ENCODE measurements at places on chromosomes 7 and 10. TPM values are rescaled to one million over a fixed set of nuclear protein-coding genes. Genes with fewer than 3 reads are reported as not detected.
A peak's percentile ranks its signal among the peaks of the same experiment; 100 is the strongest.

DNA sequence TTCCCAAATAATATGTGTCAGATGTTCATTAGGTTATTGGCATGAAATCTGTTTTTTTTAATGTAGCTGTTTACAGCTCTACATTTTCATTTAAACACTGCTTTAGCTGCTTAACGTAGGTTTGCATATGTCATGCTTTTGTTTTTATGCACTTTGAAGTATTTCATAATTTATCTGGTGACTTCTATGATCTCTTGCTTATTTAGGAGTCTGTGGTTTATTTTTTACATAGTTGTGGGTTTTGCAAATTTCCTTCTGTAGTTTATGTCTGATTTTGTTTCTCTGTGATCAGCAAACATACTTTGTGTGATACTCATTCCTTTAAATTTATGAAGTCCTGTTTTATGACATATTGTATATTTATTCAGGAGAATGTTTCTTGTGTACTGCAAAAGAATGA is 606.5 kb upstream of the PFKP start:
- no peak for DNase-seq

GRCh38 chr7:118045629-118046028 is 138.3 kb upstream of the LSM8 start:
- DNase-seq = no peak

DNA sequence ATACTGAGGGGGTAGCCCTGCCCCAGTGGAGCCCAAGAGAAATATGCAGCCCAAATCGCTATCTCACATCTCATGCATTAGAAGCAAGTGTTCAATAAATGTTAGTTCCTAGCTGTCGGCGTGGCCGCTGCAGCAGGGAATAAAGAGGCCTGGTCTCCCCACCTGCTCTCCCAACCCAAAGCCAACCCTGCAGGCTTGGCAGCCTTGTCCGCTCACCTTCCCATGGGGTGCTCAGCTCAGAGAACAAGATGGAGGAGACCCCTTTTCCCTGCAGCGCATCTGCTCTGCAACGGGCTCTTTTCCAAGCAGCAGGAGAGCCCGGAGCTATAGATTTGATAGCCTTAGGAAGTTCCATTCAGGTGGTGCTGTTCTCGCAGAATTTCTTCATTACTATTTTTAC is 12.0 kb upstream of the DOCK1 start:
- no peak for DNase-seq

GRCh38 chr10:126904818-126905701 is at the start of gene DOCK1:
DOCK1 (plus strand) TSS chr10:126905428; CDS start chr10:126905518, 90 bp downstream.
- DNase-seq = peak; percentile 86

PNLIPRP1 gene
- total RNA-seq = not detected

RNF133 gene
- not detected for total RNA-seq

MUC12 gene
- total RNA-seq = not detected

SLF2 gene
- 20.6 TPM for total RNA-seq

MDH2 gene
- total RNA-seq = 116 TPM

ALOX5 gene
- not detected for total RNA-seq

PITX3 gene
- total RNA-seq = not detected

GPR26 gene
- not detected for total RNA-seq

Data from chondrocyte (in vitro differentiated cells).